ENCODE measurements at places on chromosomes 16 and 17.

DNA sequence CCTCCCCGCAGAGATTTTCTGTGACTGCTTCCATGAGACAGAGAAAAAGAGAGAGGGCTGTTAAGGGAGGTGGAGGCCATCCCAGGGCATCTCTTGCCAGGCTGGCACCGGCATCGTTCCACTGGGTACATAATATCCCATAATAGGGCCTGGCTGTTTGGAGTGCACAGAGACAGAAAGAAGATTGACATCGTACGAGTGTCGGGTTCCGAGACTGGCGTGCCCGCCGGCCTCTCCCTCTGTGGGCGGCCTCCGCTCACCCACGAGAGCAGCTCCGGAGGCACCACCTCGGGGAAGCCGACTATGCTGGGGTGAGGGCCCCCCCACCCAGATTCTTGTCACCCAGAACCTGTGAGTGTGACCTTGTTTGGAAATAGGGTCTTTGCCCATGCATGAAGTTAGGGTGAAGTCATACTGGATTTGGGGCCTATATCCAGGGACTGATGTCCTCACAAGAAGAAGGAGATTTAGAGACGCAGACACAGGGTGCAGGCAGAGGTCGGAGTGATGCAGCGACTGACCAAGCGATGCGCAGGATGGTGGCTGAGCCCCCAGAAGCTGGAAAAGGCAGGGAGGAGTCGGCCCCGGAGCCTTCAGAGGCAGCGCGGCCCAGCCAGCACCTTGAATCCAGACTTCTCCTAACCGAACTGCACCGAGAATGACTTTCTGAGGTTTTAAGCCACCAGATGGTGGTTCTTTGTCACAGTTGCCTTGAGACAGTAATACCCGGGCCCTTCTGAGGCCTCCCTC, 101.8 kb upstream of the CIBAR2 start:
- no peak for DNase-seq

DNA sequence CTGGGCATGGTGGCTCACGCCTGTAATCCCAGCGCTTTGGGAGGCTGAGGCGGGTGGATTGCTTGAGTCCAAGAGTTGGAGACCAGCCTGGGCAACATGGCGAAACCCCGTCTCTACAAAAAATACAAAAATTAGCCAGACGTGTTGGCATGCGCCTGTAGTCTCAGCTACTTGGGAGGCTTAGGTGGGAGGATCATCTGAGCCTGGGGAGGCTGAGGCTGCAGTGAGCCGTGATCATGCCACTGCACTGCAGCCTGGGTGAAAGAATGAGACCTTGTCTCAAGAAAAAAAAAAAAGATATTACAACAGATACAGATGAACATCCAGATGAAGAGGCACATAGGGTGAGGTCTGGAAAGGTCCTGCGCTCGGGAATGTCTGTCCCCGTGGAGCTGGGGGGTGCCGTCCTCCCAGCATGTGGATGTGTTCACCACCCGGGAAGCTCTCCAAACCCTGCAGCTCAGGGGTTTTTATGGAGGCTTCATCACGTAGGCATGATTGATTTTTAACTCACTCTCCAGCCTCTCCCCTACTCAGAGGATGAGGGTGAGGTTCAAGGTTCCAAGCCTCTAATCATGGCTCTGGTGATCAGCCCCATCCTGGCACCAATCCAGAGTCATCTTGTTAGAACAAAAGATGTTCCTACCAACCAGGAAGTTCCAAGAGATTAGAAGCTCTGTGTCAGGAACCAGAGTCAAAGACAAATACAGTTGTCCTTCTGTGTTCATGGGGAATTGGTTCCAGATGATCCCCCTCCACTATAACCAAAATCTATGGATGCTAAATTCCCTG, 85.0 kb upstream of the DNAJA2 start:
- DNase-seq: no peak

DNA sequence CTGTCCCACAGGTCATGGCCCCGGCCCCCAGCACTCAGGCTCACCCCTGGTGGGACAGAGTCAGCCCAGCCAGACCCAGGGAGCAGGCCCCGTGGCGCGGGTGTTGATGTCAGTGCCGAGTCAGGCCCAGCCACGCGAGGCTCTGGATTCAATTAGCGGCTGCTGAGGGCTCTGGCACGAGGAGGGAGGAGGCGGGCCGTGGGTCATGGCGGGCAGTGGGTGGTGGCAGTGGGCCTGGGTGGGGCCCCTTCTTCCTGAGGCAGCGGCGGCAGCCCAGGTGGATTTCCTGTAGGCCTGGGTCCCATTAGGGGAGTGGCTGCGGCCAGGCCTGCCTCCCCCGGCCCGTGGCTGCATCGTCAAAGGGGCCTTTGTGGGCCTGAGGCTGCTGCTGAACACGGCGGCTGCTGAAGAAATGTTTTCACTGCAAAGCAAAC, 12.9 kb downstream of the VASN start:
- DNase-seq: no peak

DNA sequence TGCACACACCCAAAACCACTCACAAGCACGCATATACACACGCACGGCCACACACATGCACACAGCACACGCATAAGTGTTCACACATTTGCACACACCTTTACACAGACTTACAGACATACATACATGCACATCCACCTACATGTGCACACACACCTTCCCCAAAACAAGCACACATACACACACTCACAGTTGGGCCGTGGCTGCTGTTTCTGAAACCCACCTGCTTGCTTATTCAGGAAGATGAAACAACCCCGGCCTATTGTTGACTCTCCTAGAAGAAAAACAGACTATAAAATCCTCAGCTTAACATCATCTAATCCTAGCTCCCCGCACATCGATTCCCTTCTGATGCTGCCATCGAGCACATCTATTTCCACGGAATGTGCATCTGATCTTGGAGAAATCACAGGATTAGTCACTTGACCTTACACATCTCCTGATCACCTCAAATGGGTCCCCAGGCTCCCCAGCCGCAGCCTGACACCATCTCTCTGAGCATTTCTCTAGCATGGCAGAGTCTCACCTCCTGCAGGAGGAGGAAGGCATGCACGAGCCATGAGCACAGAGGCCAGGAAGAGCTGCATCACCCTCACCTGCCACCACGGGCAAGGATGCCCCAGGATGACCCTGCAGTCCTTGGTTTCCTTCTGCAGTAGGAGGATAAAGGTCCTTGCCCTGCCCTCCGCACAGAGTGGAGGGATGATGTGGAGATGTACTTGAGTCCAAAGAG, 105.8 kb upstream of the CDH5 start:
- no peak for DNase-seq

DNA sequence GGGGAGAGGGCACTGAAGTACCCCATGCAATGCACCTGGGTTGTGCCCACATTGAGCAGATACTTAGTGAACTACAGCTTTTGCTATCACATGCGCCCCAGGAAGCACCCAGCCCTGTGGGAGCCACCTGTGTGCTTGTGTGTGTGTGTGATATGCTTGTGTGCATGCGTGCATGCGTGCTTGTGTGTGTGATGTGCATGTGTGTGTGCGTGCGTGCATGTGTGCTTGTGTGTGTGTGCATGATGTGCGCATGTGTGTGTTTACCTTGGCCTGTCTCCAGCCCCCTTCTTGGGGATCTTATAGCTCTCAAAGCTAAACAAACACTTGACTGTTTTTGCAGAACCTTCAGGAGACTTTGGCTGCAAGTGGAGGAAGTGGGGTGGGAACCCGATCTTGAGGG, 841 bp downstream of the C16orf89 start:
- no peak for DNase-seq
